ENCODE measurements at places on chromosomes 7 and 10.
A peak's percentile ranks its signal among the peaks of the same experiment; 100 is the strongest.

DNA sequence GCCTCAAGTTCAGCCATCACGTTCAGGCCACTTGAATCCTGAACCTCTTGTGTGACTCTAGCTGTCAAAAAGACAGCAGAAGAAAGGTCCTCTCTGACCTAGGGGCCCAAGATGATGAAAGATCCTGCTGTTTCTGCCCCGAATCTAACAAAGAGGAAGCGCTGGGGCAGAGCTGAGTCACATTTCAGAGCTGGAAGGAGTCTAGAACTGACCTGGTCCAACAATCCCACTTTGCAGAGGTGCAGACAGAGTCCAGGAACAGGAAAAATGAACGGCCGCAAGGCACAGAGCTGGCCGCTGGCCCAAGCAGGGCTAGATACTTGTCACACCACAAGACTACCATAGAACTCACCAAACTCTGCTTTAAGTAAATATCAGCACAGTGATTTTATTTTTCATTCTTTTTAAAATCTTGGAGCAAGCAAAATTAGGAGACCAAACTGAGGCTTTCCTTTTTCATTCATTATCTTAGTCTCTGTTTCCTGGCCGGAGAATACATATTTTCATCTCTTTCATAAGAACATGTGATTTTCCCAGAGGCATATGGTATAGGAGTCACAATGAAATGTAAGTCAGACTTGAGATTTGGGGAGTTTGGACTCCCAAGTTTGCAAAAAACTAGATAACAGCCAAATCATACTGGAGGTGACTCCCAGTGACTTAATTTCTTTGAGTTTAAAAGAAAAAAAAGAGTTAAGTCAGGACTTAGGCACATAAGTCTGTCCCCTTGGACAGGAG lies 52.8 kb downstream of the CHST15 start:
- DNase-seq, result no peak

- DNase-seq, result peak; percentile 47
Measured at GRCh38 chr10:110681023-110681681, 37.0 kb downstream of the RBM20 start.

DNA sequence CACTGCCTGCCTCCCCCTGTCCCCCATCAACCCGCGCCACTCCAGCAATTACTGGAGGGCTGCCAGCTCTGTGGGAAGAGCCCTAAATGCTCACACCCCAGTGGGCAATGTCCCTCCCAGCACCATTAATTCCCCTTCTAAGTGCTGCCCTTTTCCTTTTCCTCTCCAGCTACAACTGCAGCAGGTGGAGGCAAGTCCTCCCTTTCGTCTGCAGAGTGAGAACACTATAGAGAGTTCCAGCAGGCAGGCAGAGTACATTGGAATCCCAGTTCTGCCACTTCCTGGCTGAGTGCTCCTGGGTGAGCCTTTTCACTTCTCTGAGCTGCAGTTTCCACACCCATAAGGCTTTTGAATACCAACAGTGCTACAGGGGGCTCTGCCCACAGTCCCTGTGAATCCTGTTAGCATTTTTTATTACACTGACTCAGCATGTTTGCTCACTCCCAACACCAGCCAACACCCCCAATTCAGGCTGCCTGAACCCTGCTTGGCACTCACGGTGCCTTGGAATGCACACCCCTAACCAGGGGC lies 447.0 kb downstream of the GRID1 start:
- DNase-seq, result no peak

DNA sequence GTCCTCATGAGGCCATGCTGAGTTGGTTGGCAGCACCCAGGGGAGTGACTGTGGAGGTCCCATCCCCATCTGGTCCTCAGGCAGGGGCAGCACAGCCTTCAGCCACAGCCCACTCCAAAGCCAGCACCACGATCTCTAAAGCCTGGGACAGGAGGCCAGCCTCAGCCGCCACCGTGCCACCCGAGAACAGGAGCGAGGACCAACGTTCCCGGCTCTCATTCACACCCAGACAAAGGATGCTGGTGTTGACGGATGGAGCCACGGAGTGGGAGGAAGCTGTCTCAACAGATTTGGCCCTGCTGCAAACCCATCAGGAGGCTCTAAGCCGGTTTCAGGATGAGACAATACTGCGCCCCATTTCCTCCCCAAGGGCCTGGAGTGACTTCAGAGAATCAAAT lies 42.7 kb upstream of the PPP2R2D start:
- no peak for DNase-seq

GRCh38 chr7:22581099-22581498 lies 81.1 kb upstream of the STEAP1B start:
- DNase-seq, result no peak

DNA sequence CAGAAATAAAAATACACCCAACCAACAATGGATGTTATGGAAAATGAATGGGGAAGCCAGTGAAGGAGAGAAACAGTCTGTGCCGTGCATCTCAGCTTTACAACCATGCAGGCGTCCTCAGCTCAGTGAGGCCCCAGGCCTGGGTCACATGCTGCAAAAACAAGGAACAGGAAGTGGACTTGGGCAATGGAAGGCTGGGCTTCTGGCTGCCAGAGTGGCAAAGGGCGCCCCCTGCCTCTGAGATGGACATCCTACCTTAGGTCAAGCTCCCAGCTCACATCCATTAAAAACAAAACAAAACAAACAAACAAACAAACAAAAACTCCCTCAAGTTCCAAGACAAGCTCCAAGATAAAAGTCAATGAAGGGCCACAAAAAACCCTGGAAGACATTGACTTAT lies 54.7 kb upstream of the AFAP1L2 start:
- peak; percentile 44 for DNase-seq

DNA sequence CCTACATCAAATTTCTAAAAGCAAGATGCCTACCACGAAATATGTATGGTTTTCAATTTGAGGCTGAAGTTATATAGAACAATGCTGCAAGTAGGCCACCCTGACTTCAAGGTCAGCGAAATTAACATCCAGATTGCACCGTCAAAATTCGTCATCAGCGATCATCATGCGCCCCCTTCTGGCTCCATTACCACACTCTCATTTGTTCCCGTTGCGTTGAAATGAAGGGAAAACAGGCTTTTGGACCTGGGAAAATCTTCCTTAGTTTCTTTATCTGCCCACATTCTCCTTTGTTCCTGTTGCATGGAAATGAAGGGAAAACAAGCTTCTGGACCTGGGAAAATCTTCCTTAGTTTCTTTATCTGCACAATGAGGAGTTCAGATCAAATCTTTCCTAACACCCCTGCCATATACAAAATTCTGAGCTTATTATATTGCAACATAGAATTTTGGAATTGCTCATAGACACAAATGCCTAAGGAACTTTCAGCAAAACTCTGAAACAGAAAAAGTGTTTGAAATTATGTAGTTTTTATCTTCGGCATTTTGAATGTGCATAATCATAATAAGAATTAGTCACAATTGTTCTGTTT lies 98.2 kb upstream of the PRKCQ start:
- peak; percentile 73 for DNase-seq

DNA sequence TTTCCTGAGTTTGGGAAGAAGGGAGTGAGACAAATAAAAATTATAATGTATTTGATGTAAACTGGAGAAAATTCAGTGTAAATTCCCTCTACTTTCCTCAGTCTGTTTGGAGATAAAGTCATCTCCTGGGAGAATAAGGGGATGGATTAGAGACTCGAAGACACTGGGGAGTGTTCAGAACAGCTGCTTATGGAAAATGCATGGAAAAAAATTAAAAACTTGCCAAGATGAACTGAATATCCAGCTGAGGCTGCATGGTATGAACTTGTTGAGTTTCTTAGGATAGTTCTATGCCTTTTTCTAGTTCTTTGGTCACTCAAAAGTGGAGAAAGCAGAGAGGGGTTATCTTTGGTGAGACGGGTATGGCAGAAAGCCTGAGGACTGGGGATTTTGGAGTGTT lies 210.5 kb downstream of the BICC1 start:
- no peak for DNase-seq

- no peak for DNase-seq
Measured at GRCh38 chr7:80732630-80733029, 94.2 kb downstream of the CD36 start.

DNA sequence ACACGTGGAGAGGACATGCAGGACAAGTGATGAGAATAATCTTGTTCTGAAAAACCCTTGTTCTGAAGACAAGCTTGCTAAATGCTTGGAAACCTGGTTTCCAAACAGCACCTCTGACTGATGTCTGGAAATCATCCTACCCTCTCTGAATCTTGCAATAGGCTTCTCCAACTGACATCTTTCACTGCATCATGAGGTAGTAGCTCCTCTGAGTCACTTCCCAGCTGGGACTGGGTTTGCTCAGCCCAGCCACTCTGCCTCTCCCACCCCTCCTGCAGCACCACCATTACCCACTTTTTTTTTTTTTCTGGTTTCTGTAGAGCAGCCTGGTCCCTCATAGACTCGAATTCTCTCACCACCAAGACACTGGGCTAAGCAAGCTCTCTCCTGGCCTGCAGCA lies 919.8 kb downstream of the GRID1 start:
- no peak for DNase-seq

DNA sequence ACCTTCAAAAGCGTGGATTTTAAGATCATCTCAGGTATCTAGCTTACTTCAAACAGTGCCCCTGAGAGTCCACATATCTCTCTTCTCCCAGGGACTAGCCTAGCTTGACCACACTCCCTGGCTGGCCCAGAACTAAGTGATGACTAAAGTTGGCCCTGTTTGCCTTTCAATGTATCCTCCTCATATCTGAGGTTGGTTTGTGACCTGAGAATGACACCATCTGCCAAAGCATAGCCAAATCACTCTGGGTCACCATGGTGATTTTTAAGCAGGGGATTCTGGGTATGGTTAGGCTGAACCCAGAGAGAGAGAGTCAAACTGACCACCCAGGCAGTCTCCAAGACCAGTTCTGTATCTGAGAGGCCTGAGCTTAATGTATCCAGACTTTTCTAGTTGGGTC lies 16.2 kb downstream of the CNNM1 start:
- no peak for DNase-seq

DNA sequence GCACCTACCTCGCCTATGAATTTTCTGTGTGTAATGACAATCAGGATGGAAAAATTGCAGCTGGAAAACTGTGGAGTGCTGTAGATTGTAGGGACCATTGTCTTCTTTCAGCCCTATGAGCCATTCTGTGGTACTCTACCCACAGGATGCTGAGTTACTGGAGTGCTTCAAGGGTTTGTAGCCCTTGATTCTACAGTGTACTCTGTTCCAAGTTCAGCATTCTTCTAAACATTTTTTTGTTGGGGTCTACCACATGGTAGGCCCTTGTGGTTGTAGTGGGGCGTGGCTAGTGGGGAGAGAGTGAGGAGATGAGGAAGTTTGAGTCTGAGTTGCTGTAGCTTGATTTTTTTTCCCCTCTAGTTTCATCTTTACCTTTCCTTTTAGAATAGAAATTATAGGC lies 33.5 kb downstream of the REEP3 start:
- peak; percentile 11 for DNase-seq

DNA sequence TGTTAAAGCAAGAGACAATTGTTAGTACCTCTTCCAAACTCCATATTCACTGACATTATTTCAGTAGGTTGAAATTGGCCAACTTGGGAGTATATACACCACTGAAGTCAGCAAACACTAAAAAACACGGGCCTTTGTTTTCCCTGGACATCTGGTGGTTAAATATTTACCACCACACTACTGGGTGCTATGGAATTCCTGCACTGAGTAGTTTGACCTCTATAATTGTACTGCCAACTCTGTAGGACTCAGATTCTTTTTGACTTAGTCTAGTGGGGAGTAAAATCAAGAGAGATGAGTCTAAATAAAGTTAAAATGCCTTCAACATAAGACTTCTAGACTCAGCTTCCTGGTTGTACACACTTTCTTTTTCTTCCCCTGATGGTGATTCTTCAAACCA lies 41.3 kb upstream of the TES start:
- DNase-seq, result no peak

GRCh38 chr7:6306471-6306870 lies 34.0 kb upstream of the CYTH3 start:
- no peak for DNase-seq

DNA sequence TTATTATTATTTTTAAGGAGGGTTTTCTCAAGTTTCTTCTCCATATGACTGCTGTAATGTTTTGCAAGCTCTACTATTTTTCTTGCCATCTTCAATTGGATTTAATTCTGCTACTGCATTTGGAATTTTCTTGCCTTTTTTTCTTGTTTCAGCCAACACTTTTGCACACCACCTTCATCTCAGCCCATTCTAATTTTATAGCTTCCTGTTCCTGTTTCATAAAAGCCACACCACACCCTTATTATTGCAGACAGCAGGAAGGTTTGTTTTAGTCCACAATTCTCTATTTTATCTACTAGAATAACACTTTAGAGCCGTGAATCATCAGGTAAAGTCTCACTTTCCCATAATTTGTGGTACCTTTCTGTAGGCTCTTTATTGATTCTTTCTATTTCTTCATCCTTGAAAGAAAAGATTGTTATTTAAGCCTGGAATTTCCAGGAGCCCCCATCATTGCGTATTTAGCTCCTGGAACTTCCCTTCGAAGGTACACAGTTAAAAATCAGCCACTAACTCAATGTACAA lies 209.3 kb upstream of the TBX20 start:
- DNase-seq, result no peak

GRCh38 chr7:42244828-42245227 lies 7.8 kb upstream of the GLI3 start:
- DNase-seq, result no peak

- DNase-seq, result no peak
Measured at GRCh38 chr10:8036506-8037198, 17.8 kb upstream of the GATA3 start.

DNA sequence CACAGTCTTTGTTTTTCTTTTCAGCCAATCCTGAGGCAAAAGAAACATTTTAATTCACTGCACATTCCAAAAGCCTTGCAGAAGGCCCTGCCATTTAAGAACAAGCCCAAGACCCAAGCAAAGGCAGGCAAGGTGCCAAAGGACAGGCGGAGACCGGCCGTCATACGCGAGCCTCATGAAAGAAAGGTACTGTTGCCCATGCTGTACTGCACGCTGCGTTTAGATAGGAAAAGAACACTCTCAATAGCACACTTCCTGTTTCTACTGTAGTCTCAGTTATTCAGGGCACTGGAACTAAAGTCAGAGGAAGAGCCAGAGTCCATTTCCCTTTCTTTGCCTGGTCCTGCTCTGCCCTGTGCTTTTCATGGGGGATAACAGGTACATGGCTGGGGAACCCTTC lies 47.6 kb downstream of the BMS1 start:
- no peak for DNase-seq

GRCh38 chr7:429828-430180 lies 89.8 kb downstream of the PDGFA start:
- DNase-seq, result no peak

DNA sequence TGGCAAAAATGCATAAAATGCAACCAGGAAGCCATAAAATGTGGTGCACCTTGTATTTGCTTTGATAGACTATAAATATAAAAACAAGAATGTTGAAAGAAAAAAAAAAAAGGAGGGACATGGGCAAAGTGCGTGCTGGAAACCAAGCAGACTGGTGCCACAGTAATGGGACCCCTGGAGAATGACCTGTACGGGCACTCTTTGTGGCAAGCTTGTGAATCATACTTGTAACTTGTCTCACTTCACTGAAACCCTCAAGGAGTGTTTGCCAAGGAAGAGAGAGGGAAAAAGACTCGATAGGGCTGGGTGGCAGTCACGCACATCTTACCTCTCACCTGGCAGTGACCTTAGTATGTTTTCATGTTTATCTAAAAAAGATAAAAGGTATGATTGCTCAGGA lies 1183.6 kb downstream of the GATA3 start:
- no peak for DNase-seq

GRCh38 chr10:96638696-96639095 lies 51.9 kb upstream of the TM9SF3 start:
- no peak for DNase-seq

Measured in stimulated activated CD4-positive, alpha-beta T cell treated with anti-CD3 and anti-CD28 coated beads, Interleukin-15, amount 100 ng/mL, for 24 hours (primary cell).